ENCODE measurements at places on chromosomes 11 and 22.

GRCh38 chr11:63939397-63939891, 642 bp downstream of the NAA40 start:
- no peak for DNase-seq

GRCh38 chr22:30332551-30332950, 5.8 kb upstream of the TBC1D10A start:
- no peak for DNase-seq

- no peak for DNase-seq
These were observed 303.6 kb downstream of the OPCML start for GRCh38 chr11:133228471-133229329.

GRCh38 chr22:20138868-20139267, 7.3 kb downstream of the ZDHHC8 start:
- no peak for DNase-seq

- no peak for DNase-seq
These were observed 118.3 kb downstream of the WT1 start for GRCh38 chr11:32316858-32317642.

DNA sequence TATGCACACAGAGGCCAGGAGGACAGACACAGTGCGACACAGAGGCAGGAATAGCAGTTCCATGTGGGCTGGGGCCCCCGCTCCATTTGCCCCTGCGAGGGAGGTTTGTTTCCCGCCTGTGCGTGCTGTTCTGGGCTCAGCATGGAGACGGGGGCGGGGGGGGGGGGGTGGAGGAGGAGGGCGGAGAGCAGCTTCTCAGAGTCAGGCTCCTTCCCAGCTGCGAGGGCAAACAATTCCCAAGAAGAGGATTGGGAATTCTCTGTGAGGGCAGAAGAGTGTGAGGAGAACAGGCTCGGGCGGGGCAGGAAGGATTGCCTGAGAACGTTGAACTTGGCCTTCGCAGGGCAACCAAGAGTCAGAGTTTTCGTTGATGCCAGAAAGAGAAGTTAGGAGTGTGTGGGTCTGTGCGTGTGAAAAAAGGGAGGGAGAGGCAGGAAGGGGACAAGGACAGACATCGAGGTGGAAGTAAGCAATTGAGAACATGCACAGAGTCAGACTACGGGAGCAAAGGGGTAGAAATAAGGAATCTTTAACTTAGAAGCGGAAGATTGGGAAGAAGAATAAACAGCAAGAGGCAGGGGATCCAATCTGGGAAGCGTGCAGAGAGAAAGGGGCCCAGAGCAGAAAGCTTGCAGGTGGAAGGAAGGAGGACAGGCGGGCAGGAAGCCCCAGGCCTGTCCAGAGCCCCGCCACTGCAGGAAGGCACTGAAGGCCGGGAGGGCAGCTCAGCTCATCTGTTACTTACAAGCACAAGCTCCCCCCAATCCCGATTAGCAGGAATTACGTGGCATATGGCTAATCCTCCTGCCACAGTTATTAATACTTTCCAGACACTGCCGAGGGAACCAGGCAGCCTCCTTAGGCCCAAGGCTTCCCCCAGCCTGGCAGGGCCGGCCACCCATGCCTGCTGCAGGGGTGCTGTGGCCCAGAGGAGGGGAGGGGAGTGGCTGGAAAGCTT, 15.6 kb upstream of the JAM3 start:
- no peak for DNase-seq

GRCh38 chr11:85182441-85183387, 444.4 kb downstream of the DLG2 start:
- DNase-seq, result no peak

DNA sequence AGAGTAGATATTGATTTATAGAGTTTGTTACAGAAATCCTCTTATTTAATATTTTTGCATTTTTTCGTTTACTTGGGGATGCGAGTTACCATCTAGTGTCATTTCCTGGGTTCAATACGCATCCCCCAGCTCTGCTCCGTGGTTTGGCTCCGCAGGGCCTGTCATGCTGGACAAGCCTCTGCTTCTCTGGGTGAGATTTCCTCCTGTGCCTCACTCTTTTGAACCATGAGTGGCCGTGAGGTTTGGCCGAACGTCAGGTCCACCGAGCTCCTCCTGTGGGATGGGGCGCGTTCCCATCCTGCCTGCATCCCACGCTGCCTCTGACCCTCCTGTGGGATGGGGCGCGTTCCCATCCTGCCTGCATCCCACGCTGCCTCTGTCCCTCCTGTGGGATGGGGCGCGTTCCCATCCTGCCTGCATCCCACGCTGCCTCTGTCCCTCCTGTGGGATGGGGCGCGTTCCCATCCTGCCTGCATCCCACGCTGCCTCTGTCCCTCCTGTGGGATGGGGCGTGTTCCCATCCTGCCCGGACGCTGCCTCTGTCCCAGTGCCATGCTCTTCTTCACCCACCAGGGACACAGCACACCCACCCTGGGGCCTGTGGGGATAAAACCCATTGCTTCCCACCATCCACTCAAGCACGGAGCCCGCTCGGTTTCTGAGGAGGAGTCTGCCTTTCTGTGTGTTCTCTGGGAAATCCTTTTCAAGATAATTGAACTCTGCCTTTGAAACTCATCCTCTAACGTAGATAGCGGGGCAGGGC, 506.8 kb downstream of the BRD1 start:
- no peak for DNase-seq

DNA sequence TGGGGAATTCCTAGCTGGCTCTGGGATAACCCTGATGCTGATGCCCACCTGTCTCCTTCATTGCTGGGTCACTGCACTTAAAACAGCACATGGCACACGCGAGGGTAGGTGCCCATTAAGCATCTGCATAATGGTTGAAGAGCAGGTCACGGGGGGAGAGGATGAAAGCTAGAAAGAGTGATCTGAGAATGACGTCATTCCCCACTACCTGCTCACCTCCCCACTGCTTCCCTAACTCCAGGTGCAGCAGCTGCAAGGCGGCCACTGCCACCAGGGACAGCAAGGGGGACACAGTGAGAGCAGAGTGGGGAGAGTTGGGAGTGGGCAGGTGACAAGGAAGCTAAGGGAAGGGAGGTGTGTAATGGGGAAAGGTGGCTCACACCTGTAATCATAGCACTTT, 27.0 kb downstream of the ADA2 start:
- no peak for DNase-seq

DNA sequence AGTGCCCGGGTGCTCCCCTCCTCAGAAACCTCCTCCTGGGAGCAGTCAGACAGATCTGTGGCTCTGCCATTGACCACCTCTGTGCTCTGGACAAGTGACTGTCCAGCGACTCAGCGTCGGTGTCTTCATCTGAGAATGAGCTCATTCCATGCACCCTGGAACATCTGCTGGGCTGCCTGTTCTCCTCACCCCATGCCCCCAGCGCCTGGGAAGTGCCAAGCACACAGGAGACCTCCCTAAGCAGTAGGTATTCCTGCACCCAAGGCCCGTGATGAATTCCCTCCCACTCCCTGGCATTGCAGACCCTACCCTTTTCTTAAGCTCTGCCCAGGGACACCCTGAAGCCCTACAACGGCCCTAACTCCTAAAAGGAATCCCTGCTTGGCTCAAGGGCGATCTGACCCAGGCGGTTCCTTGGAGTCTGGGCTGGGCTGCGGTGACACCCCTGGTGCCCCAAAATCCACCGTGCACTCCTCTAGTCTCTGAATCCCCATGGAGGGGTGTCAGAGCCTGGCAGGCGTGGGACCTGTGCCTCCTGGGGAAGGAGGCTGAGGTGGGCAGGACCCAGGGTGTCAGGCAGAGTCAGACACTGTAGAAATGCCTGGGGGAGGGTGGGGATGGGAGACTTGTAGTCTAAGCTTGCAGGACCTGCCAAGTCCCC, 92.0 kb downstream of the CEP164 start:
- no peak for DNase-seq

GRCh38 chr11:7348432-7349304, 97.0 kb downstream of the SYT9 start:
- DNase-seq, result no peak
